ENCODE measurements at places on chromosomes 13 and 19.
A peak's percentile ranks its signal among the peaks of the same experiment; 100 is the strongest.

GRCh38 chr19:38842439-38843174 lies 7.2 kb downstream of the HNRNPL start:
- H3K27ac ChIP-seq: no peak overlapping the region
- no peak overlapping the region for H3K4me3 ChIP-seq
- peaks cover 67% of the 10 kb centered on the region for H3K4me1 ChIP-seq
- no peak for DNase-seq
- no peaks in the 10 kb centered on the region for H3K27me3 ChIP-seq

GRCh38 chr13:111111376-111111937 lies 3.7 kb upstream of the ARHGEF7 start:
- DNase-seq: no peak
- H3K27ac ChIP-seq: no peak overlapping the region
- H3K36me3 ChIP-seq: no peaks in the 10 kb centered on the region
- peaks cover 16% of the 10 kb centered on the region for H3K4me1 ChIP-seq

DNA sequence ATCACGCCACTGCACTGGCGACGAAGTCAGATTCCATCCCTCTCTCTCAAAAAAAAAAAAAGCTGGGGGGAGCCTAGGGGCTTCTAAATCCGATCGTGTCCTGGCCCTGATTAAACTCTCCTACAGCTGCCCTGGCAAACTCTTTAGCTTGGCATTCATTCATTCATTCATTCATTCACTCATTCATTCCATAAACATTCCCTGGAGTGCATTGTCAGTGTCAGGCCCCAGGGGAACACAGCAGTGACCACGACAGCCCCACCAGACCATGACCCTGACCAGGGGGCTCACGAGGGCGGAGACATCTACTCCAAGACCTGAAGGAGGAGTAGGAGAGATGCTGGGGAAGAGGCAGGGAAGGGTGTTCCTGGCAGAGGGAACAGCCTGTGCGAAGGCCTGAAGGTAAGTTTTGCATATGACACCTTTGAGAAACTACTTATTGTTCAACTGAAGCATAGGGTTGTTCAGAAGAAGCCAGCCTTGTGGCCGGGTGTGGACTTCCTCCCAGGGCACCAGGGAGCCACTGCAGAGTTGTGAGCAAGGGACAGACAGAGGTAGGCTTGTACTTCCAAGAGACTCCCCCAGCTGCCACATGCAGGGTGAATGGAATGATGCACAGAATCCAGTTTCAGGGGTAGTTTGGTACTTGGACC lies 24.5 kb downstream of the CEACAM16 start:
- DNase-seq: no peak
- H3K4me1 ChIP-seq: peaks cover 20% of the 10 kb centered on the region
- no peaks in the 10 kb centered on the region for H3K27me3 ChIP-seq
- H3K4me3 ChIP-seq: no peak overlapping the region
- H3K27ac ChIP-seq: no peak overlapping the region

DNA sequence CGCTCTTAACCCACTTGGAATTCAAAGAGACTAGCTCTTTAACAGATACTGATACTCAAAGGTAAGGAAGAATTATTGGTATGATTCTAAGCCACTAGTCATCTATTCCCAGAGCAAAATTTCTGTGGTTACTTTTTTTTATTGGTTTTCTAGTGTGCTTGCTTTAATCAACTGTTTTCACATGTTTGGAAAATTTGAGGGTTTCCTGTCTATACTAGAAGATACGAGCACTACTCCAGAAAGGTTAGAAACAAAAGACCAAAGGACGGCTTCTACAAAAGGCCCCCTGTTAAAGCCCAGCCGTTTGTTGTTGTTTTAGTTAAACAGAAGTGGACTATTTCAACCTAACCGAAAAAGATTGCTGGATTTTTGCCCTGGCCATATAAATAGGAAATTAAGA lies 18.5 kb upstream of the LPAR6 start:
- no peak for DNase-seq
- no peaks in the 10 kb centered on the region for H3K36me3 ChIP-seq
- peaks cover 21% of the 10 kb centered on the region for H3K4me1 ChIP-seq
- peak overlapping the region; percentile 57 for H3K27ac ChIP-seq
- H3K27me3 ChIP-seq: no peaks in the 10 kb centered on the region

- DNase-seq: no peak
- H3K27me3 ChIP-seq: no peaks in the 10 kb centered on the region
- no peak overlapping the region for H3K27ac ChIP-seq
- H3K4me1 ChIP-seq: peaks cover 5% of the 10 kb centered on the region
- H3K36me3 ChIP-seq: peaks cover 4% of the 10 kb centered on the region
These were observed 145.8 kb downstream of the KDM4B start for GRCh38 chr19:5114727-5115126.

DNA sequence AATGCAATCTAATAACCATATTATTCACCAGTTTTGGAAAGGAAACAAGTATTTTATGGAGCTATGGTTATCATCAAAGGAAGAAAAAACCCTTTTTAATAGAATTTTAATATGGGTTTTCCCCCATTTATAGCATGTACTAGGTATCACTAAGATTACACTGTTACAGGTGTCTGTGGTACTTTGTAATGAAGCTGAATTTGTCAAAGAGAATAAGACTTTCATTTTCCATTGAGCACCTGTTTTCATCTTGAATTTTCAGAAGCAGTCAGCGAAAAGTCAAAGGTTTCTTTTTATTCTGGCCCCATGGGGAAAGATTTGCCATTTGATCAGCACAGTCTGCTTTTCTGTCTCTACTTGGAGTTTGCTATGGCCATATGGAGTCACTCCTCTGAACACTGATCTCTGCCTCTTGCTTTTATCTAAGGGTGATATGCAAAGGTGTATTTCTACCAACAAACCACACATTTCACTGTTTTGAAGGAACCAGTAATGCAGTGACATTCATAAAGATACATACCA lies 590.0 kb downstream of the DCT start:
- no peak overlapping the region for H3K27ac ChIP-seq
- H3K4me1 ChIP-seq: no peaks in the 10 kb centered on the region
- H3K4me3 ChIP-seq: no peak overlapping the region
- H3K36me3 ChIP-seq: no peaks in the 10 kb centered on the region
- no peak for DNase-seq

DNA sequence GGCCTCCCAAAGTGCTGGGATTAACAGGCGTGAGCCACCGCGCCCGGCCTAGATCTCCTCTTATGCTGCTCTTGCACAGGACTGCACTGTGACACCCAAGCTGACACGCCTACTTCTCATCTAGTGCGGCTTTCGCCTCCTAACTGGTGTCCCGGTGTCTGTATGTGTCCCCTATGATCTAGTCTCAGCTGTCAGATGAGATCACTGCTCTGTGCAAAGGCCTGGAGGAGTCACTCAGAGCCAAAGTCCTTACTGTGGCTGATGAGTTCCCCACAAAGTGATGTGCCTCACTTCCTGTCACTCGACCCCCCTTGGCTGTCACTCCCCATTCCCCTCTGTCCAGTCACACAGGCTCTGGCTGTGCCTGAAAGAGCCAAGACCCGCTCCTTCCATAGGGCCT lies 2.5 kb downstream of the ZNF556 start:
- no peak for DNase-seq
- no peaks in the 10 kb centered on the region for H3K36me3 ChIP-seq
- no peak overlapping the region for H3K27ac ChIP-seq
- no peaks in the 10 kb centered on the region for H3K27me3 ChIP-seq
- H3K4me1 ChIP-seq: no peaks in the 10 kb centered on the region

- H3K36me3 ChIP-seq: peaks cover 99% of the 10 kb centered on the region
- H3K4me3 ChIP-seq: no peak overlapping the region
- no peaks in the 10 kb centered on the region for H3K27me3 ChIP-seq
- H3K4me1 ChIP-seq: no peaks in the 10 kb centered on the region
- peak; percentile 1 for DNase-seq
- H3K27ac ChIP-seq: no peak overlapping the region
These were observed 20.6 kb downstream of the ZNF558 start for GRCh38 chr19:8811315-8812172.

DNA sequence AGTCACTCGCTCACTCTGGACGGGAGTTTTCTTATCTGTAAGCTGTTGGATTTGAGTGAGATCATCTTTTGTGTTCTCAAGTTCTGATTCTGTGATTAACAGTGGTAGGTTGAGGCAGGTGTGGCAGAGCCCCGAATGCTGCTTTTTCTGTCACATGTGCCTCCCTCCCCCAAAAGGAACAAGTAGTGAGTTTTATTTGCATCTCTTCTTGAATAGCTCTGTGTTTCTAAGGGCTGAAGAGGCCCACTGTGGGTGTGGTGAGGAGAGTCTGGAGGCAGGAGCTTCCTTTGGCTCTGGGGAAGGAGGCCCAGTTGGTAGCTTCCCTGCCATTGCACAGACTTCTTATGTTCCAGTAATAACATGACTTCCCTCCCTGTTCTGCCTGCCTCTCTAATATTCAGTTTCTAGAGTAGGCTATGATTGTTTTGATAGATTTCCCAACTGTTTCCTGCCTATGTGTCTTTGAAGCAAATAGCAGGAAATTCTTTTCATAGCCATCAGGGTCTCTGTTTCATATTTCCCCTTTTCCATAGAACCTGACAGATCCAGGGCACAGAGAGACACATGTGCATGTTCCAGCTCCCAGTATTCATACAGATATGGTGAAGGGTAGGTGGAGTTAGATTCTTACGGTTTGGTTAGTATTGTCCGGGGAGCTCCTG lies 23.9 kb upstream of the CXCL17 start:
- H3K4me1 ChIP-seq: peaks cover 6% of the 10 kb centered on the region
- no peaks in the 10 kb centered on the region for H3K27me3 ChIP-seq
- H3K4me3 ChIP-seq: no peak overlapping the region
- H3K36me3 ChIP-seq: no peaks in the 10 kb centered on the region

- H3K27me3 ChIP-seq: no peaks in the 10 kb centered on the region
- H3K27ac ChIP-seq: no peak overlapping the region
- no peak overlapping the region for H3K4me3 ChIP-seq
These were observed 1109.5 kb downstream of the SLITRK1 start for GRCh38 chr13:82772816-82773215.

- no peaks in the 10 kb centered on the region for H3K36me3 ChIP-seq
- H3K27ac ChIP-seq: no peak overlapping the region
- H3K27me3 ChIP-seq: no peaks in the 10 kb centered on the region
- no peak overlapping the region for H3K4me3 ChIP-seq
These were observed 34.6 kb upstream of the FARP1 start for GRCh38 chr13:98108341-98108740.

DNA sequence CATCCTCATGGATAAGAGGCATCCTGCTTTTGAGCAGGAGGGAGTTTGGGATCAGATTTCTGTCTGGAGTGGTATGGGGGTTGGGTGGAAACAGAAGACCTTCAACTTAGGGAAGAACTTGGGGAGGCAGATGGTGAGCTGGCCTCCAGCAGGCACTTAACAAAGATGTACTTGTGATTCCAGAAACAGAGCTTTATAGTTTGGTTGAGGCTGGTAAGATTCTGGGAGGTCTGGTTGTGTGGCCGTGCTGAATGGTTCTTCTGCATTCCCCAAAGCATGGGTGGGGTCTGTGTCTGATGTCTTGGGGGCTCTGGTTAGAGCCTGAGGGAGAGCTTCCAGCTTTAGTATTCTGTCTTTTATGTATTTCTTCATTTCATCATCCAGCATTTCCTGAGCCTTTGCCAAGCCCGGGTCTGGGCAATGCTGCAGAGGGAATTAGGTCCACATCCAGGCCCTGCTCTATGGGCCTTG lies 4.8 kb downstream of the MEGF8 start:
- DNase-seq: no peak
- no peaks in the 10 kb centered on the region for H3K36me3 ChIP-seq
- H3K27ac ChIP-seq: no peak overlapping the region
- no peak overlapping the region for H3K4me3 ChIP-seq
- no peaks in the 10 kb centered on the region for H3K27me3 ChIP-seq

DNA sequence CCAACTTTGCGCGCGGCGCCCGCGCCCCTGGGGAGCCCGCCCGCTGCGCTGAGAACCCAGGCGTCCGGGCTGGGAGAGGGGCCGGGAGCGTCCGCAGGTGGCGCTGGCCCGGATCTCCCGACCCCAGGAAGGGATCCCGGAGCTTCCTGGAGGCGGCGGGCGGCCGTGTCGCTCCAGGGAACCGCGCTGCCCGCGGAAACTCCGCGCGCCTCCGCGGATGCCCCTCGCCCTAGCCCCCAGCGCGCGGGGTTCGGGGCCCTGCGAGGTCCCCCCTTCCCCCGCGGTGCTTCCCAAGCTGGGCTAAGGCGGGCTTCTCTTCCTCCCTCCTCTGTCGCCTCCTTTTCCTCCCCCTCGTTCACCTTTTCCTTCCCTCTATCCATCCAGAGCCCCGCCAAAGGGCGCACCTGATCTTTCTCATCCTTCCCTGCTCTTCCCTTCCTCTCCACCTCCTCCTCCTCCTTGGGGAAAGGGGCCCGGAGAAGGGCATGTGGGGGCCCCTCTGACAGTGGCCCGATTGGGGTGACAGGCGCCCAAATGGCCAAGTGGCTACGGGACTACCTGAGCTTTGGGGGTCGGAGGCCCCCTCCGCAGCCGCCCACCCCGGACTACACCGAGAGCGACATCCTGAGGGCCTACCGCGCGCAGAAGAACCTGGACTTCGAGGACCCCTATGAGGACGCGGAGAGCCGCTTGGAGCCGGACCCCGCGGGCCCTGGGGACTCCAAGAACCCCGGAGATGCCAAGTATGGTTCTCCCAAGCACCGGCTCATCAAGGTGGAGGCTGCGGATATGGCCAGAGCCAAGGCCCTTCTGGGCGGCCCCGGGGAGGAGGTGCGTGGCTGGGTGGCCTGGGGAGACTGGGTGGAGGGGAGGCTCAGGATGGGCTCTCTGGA lies 710 bp downstream of the SHD start:
- H3K27ac ChIP-seq: no peak overlapping the region
- H3K27me3 ChIP-seq: peaks cover 12% of the 10 kb centered on the region
- no peaks in the 10 kb centered on the region for H3K36me3 ChIP-seq
- no peak for DNase-seq
